Activated CD4-positive, alpha-beta memory T cell treated with anti-CD3 and anti-CD28 coated beads for 36 hours (primary cell): ENCODE measurements at places on chromosomes 12 and 14.

GRCh38 chr12:71799106-71799505 lies 40.5 kb upstream of the TBC1D15 start:
- DNase-seq = no peak

DNA sequence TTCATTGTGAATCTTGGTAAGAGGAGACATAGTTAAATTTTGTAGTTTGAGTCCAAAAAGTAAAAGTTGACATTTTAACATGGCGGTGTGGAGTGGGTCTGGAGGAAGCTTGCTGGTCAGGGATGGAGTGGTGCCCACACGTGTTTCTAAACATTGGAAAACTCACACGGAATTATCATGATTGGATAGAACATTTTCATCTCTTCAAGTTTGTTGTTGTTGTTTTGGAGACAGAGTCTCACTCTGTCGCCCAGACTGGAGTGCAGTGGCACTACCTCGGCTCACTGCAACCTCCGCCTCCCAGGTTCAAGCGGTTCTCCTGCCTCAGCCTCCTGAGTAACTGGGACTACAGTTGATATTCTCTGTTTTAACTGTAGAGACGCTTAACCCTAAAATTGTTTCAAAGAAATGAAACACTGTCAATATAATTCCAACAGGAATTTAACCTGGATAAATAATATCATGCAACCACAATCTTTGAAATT lies 502 bp upstream of the MBIP start:
- DNase-seq = no peak

- DNase-seq = no peak
Observed at GRCh38 chr14:102903248-102903888, 19.1 kb upstream of the AMN start.

GRCh38 chr12:94309373-94309772 lies 150.3 kb downstream of the CEP83 start:
- no peak for DNase-seq

DNA sequence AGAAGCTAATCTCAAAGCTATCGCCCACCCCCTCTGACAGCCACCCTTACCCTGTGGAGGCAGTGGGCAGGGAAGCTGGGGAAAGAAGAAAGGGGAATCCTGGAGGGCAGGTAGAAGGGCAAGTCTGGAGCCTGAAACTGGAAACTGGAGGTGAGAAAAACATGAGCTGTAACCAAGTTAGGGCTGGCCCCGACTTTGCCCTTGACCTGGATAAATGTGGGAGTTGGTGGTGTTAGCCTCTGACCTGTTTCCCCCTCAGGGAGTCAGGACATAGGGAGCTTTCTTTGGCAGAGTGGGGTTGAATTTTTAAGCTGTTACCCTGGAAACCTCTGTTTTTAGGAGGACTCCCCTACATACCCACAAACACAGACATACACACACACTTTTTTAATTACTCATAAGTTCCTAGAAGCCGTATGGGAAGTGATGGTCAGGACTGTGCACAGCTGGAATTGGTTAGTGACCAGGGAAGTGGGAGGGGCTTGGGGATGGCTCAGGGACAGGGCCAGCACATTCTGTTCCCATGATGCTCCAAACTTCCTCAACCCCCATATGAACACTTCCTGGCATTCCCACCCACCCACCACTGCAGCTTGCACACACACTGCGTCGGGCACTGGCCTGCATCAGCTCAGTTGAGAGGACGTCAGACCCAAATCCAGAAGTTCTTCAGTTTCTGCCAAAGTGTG lies 5.0 kb upstream of the MMP19 start:
- peak; percentile 63 for DNase-seq

DNA sequence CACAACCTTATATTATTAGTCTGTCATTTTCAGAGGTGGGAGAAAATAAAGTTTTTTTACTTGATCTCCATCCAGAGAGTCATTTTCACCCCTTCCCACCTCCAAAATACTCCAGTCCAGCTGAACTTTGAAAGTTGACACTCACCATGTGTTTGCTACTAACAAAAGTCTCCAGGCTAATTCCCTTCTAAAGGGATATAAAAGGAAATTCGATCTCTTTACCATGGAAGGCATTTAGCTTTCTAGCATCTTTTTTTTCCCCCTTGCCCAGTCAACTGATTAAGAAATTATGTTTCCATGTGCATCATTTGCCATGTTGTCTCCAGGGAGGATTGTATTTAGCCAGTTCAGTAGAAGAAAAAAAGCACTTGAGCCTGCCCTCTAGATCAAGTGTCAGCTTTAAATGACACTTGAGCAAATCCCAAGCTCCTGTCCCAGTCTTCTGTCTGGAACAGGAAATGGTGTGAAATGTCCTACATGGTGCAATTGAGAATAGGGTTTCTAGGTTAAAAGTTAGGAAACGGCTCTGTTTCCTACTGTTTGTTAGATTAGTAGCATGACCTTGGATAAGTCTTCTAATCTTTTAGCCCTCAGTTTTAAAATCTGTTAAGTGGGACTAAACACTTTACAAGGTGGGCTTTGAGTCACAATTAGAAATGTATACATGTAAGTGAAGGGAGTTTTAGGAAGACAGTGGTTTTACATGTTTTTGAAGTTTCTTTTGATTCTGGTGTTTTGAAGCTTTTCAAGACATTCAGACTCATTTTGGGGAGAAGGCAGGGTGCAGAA lies 67.2 kb downstream of the GNS start:
- no peak for DNase-seq

- DNase-seq = no peak
Observed at GRCh38 chr12:16350682-16351081, 3.2 kb downstream of the MGST1 start.

DNA sequence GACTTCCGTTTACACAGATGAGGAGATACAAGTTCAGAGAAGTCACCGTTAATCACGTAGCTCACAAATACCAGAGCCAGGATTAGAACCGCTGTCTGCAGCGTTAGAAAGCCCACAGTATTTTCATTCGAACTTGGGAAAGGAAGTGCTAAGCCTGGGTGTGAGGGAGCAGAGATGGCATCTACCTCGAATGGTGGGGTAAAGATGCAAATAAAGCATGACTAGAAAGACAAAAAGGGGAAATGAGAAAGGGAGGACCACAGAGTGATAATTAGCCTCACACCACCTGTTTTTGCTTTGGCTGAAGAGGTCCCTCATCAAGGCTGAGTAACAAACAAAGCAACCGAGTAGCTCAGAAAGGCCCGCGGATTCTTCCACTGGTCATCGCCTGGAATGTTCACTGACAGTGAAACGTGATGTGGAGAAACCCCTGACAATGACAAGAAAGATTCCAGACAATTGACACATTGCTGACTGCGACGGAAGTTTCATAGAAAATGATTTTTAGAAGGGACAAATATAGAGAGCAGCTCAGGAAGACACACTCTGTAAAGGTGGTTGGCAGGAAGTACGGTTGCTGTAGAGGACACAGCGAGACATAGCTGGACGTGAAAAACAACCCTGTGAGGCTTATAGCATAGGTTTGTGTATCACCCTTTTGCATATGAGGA lies 31.5 kb upstream of the BHLHE41 start:
- no peak for DNase-seq

DNA sequence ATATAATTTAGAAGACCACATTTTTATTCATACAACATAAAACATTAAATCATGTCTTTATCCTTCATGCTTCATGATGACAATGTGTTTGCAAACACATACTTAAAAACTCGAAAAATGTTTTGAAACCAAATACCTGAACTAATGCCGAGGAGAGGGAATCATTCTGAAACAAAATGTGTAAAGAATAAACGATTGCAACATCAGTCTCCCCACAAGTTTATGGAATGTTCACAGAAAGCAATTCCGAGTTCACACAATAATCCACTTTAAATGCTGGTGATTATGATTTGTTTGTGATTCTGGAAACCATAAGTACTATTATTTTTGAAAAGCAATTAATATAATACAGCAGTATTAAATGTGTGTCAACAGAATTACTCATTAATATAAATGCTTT lies 84.5 kb upstream of the PDZRN4 start:
- DNase-seq = no peak

GRCh38 chr14:81619816-81620215 lies 86.2 kb upstream of the SEL1L start:
- DNase-seq = no peak

- DNase-seq = no peak
Observed at GRCh38 chr12:16121953-16122352, 155.5 kb downstream of the SLC15A5 start.

DNA sequence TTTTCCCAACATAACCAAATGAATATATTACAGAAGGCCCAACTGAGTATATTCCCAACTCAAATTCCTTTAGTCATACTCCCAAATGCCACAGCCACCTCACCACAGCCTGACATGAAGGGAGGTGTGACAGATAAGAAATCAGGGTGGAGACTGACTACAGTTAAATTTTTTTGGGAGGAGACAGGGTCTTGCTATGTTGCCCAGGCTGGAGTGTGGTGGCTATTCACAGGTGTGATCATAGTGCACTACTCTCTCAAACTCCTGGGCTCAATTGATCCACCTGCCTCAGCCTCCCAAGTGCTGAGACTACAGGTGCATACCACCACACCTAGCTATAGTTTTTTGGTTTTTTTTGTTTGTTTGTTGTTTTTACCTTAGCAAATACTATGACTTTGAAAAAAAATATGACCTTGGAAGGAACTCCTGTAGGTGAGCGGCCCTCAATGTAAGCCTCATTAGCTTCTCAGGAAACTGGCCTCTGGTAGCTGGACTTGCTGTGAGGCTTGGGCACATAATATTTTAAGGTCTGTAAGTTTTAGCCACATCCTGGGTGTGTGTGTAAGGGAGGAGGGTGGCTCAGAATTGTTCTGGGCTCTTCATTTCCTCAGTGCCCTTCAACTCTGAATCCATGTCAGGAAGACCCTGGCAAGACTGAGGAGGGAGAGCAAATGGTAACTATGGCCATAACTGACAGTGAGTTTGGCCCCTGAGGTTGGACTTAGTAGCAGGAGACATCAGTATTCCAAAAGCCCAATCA lies 39.1 kb upstream of the LTBP2 start:
- DNase-seq = no peak
